Suprapubic skin (tissue), 4 donors: ENCODE measurements at places on chromosomes 7 and 10.
A peak's percentile ranks its signal among the peaks of the same experiment; 100 is the strongest.

DNA sequence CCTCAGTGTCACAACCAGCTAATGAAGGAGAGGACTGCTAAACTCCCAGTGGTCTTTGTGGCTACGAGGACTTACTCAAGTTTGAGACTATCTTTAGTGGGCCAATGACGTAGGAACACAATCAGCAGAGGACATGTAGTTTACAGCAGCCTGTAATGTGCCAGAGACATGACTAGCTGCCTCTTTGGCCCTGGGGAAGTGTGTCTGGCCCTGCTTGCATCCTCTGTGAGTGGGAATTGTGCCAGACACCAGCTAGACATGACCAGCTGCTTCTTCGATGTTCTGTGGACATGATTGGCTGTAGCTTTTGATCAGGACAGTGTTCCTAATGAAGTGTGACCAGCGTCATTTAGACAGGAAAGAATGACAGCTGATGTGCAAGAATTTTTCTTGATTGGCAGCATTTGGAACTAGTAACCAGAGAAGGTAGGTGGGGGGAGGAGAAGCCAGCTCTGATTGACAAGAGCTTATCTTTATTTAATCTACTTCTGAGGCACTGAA is 141.7 kb downstream of the AUTS2 start:
- H3K4me1 ChIP-seq: peaks cover 30% of the 10 kb centered on the region
- H3K27me3 ChIP-seq: no peaks in the 10 kb centered on the region
- DNase-seq: no peak
- H3K4me3 ChIP-seq: no peak overlapping the region
- H3K27ac ChIP-seq: no peak overlapping the region

DNA sequence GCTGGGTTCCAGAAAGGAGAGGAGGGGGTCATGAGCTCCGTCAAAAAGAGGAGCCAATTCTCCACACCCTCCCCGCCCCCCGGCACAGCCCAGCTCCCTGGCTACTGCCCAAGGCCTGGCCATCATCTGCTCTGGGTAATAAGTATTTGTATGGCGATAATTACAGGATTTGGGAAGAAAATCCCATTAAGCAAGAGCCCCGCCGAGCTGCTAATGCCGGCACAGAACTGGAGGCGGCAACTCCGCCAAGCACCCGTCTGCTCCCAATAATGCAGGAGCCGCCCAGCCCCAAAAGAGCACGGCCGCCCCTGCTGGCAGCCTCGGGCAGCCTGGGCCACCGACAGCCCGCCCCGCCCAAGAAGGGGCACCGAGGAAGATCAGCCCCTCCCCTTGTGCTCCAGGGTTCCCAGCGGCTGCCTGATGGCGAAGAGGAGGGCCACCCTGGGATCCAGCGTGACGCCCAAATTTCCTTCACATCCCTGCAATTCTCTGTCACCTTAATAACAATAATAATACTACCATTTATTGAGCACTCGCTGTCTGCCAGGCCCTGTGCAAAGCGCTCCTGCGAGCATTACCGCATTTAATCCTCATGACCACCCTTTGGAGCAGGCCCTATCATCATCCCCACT is 5.9 kb downstream of the SLIT1 start:
- no peak overlapping the region for H3K27ac ChIP-seq
- no peak for DNase-seq
- H3K4me1 ChIP-seq: peaks cover 7% of the 10 kb centered on the region
- H3K27me3 ChIP-seq: peaks cover 50% of the 10 kb centered on the region

DNA sequence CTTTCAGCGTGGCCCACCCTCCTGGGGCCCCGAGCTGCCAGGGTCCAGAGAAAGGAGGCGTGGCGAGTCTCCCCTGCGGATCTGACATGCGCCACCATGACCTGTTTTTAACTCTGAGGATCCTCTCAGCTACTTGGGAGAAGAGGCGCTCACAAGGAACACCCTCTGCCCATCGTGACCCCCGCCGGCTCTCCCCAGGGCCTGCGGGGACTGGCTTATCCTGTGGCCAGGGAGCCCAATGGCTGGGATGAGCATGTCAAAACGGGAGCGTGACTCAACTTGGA is 93.7 kb downstream of the EBF3 start:
- no peak overlapping the region for H3K27ac ChIP-seq
- H3K4me3 ChIP-seq: no peak overlapping the region
- no peaks in the 10 kb centered on the region for H3K27me3 ChIP-seq
- H3K4me1 ChIP-seq: no peaks in the 10 kb centered on the region

GRCh38 chr10:11011436-11011835 is 6.2 kb upstream of the CELF2 start:
- no peaks in the 10 kb centered on the region for H3K36me3 ChIP-seq
- no peak overlapping the region for H3K4me3 ChIP-seq
- DNase-seq: no peak
- peaks cover 4% of the 10 kb centered on the region for H3K27me3 ChIP-seq

GRCh38 chr7:98286093-98286539 is 4.6 kb downstream of the BRI3 start:
- peaks cover 8% of the 10 kb centered on the region for H3K36me3 ChIP-seq
- peaks cover 78% of the 10 kb centered on the region for H3K4me1 ChIP-seq
- peak; percentile 93 for DNase-seq
- peak overlapping the region; percentile 97 for H3K4me3 ChIP-seq
- peak overlapping the region; percentile 99 for H3K27ac ChIP-seq

DNA sequence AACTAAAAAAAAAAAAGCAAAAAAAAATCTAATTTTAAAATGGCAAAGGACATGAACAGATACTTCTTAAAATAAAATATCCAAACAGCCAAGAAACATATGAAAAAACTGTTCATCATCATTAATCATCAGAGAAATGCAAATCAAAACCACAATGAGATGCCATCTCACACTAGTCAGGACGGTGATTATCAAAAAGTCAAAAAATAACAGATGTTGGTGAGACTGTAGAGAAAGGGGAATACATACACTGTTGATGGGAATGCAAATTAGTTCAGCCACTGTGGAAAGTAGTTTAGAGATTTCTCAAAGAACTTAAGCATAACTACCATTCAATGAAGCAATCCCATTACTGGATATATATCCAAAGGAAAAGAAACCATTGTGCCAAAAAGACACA is 30.2 kb downstream of the COBL start:
- no peak for DNase-seq
- H3K4me1 ChIP-seq: peaks cover 20% of the 10 kb centered on the region
- H3K27me3 ChIP-seq: no peaks in the 10 kb centered on the region
- no peak overlapping the region for H3K27ac ChIP-seq
- H3K36me3 ChIP-seq: no peaks in the 10 kb centered on the region
- no peak overlapping the region for H3K4me3 ChIP-seq

DNA sequence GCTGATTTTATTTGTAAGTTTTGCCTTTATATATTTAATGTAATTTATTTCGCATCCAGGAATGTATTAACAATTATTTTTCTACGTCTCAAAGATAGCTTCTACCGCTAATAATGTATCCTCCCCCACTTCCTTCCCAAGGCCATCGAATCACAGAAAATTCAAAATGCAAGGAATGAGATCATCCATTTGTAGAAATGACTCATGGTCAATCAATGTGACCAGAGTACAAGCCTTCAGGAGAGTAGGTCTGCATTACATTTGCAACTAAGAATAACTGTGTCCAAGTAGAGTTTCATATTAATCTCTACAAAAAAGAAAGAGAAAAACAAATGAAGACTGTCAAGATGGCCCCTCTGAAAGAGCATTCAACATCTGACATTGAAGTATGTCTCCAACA is 205.9 kb upstream of the PHF14 start:
- H3K4me1 ChIP-seq: no peaks in the 10 kb centered on the region
- no peaks in the 10 kb centered on the region for H3K36me3 ChIP-seq
- H3K4me3 ChIP-seq: no peak overlapping the region
- H3K27me3 ChIP-seq: no peaks in the 10 kb centered on the region

- DNase-seq: no peak
- no peak overlapping the region for H3K27ac ChIP-seq
- no peaks in the 10 kb centered on the region for H3K4me1 ChIP-seq
Measured at GRCh38 chr7:66517212-66517909, 111.3 kb upstream of the KCTD7 start.

GRCh38 chr10:112962343-112962742 is 12.3 kb downstream of the TCF7L2 start:
- no peak overlapping the region for H3K4me3 ChIP-seq
- H3K36me3 ChIP-seq: peaks cover 4% of the 10 kb centered on the region
- no peak for DNase-seq
- H3K27me3 ChIP-seq: no peaks in the 10 kb centered on the region

DNA sequence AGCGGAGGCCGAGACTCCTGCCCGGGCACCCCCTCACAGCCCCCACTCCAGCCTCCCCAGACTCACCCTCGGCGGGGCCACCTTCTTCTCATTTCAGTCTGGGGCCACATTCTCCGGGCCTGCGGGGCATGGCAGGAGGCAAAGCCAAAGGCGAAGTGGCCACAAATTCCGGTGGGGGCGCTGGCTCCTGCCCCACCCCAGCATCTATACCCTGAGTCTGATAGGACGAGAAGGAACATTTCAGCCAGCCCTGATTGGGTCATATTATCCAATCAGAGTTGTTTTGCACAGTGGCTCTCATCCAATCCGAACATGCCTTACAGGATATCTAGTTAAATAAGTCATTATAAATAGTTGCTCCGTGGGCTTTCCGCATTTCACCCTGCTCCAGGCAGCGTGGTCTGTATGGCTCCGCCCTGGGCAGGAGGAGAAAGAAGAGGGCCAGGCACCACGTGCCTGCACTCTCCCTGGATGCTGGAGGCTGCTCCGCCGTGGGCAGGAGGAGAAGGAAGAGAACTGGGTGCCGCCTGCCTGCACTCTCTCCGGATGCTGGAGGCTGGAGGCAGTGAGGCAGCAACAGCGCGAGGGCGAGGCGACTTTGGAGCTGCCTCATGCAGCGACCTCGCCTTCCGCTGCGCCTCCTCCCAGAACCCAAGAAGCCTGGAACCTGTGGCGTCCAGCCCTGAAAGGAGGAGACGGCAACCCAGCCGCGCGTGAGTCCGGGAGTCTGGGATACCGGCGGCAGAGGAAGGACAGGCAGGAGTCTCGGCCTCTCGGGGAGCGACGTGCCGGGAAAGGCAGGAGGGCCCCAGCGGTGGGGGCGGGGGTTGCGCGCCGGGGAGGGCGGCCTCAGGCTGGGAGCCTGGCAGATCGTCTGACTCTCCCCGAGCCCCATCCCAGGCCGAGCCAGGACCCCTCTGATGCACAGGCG is 162.9 kb downstream of the ZNF33B start:
- peaks cover 14% of the 10 kb centered on the region for H3K27me3 ChIP-seq
- no peaks in the 10 kb centered on the region for H3K36me3 ChIP-seq
- no peak for DNase-seq
- no peaks in the 10 kb centered on the region for H3K4me1 ChIP-seq

DNA sequence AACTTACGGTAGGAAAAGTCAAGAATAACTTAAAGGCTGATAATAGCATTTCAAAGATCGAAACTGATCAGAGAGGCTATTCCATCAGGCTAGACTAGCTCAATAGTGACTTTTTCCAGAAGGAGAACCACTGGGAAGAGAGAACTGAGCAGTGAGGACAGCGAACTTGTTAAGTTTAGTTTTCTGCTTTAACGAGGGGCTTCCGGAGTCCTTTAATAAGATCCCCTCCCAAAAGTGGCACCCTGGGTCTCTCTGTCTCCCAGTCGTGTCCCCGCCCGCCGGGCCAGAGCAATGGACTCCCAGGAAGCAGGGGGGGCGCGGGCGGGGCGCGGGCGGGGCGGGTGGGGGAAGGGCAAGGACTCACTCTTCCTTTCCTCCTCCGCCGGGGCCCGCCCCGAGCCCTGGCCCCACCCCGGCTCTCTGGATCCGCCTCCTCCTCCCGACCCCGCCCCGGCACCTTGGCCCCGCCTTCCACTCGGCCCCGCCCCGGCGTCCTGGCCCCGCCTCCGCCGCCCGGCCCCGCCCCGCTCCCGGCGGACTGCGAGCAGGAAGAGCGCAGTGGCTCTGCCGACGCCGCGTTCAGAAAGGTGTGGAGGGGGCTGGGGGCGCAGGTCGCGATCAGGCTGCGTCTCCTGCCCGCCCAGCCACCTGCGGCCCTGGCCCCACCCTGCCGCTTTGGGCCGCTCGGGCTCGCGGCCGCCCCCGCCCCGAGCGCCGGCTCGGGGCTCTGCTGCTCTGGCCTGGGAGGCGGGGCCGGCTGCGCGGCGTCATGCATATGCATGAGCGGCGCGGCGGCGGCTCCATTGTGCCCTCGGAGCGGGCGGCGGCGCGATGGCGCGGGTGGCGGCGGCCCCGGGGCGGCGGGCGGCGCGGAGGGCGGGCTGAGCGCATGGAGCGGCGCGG is at the start of gene ZMIZ2:
Gene ZMIZ2, plus strand, starts transcription at position 803 of the 903 bp plus-strand sequence. CDS start 7,403 bp downstream, outside the sequence.
- H3K27me3 ChIP-seq: no peaks in the 10 kb centered on the region
- peak within 1 kb of the TSS; percentile 98 for H3K27ac ChIP-seq
- DNase-seq: peak; percentile 95
- peak within 1 kb of the TSS; percentile 82 for H3K4me3 ChIP-seq

- DNase-seq: no peak
- no peak overlapping the region for H3K27ac ChIP-seq
- no peaks in the 10 kb centered on the region for H3K27me3 ChIP-seq
- H3K36me3 ChIP-seq: no peaks in the 10 kb centered on the region
- no peak overlapping the region for H3K4me3 ChIP-seq
Measured at GRCh38 chr10:90051053-90051452, 349.7 kb downstream of the KIF20B start.

- H3K4me3 ChIP-seq: no peak overlapping the region
- H3K36me3 ChIP-seq: no peaks in the 10 kb centered on the region
- no peaks in the 10 kb centered on the region for H3K4me1 ChIP-seq
Measured at GRCh38 chr10:103042129-103042528, 124.0 kb downstream of the CNNM2 start.

- H3K27ac ChIP-seq: no peak overlapping the region
- DNase-seq: no peak
- no peaks in the 10 kb centered on the region for H3K36me3 ChIP-seq
- no peaks in the 10 kb centered on the region for H3K27me3 ChIP-seq
- H3K4me1 ChIP-seq: peaks cover 3% of the 10 kb centered on the region
Measured at GRCh38 chr7:25075459-25075858, 49.6 kb downstream of the CYCS start.

DNA sequence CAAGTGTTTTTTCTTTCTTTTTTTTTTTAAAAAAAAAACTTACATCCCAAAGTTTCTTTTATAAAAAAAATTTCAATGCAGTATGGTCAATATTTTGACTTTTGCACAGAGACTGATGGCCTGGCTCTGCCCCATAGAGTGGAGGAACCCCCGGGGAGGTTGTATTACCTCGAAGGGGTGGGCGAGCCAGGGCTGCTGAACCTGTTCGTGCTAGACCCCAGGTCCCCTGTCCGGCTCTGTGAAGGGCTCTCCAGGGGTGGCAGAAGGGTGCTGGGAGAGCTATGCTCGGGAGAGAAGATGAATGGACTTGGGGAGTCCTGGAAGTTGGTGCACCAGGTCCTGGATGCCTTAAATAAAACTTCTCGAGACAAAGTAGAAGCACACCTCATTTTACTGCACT is 446.4 kb upstream of the KLF6 start:
- H3K27ac ChIP-seq: no peak overlapping the region
- peaks cover 3% of the 10 kb centered on the region for H3K4me1 ChIP-seq
- no peak for DNase-seq
- H3K4me3 ChIP-seq: no peak overlapping the region
- H3K36me3 ChIP-seq: no peaks in the 10 kb centered on the region

GRCh38 chr10:15451137-15452094 is 80.3 kb upstream of the FAM171A1 start:
- DNase-seq: no peak
- H3K36me3 ChIP-seq: no peaks in the 10 kb centered on the region
- no peak overlapping the region for H3K4me3 ChIP-seq
- H3K27ac ChIP-seq: no peak overlapping the region
